ENCODE measurements at places on chromosomes 11 and 22.

DNA sequence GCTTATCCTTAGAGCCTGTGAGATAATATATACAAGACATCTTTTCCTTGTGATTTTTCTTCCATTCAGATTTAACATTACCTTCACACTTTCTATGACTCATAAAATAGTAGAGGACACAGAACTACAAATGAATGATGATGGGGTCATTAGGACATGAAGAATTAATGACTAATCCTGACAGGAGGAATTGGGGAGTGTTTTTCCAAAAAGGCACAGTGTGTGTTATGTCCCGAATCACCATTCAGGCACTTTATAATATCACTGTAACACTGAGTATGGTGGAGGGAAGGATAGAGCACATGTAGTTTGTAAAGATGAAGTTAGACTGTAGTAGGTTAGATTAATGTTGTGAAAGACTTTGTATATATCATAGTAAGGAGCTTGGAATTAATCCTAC lies 391.3 kb downstream of the JRKL start:
- no peak for DNase-seq

GRCh38 chr11:44008088-44008501 lies 39.7 kb upstream of the ACCSL start:
- DNase-seq = no peak

- no peak for DNase-seq
Measured at GRCh38 chr11:5210376-5210885, 9.9 kb upstream of the OR51V1 start.

GRCh38 chr11:65655570-65656332 lies 7.0 kb downstream of the RELA start:
- DNase-seq = no peak

DNA sequence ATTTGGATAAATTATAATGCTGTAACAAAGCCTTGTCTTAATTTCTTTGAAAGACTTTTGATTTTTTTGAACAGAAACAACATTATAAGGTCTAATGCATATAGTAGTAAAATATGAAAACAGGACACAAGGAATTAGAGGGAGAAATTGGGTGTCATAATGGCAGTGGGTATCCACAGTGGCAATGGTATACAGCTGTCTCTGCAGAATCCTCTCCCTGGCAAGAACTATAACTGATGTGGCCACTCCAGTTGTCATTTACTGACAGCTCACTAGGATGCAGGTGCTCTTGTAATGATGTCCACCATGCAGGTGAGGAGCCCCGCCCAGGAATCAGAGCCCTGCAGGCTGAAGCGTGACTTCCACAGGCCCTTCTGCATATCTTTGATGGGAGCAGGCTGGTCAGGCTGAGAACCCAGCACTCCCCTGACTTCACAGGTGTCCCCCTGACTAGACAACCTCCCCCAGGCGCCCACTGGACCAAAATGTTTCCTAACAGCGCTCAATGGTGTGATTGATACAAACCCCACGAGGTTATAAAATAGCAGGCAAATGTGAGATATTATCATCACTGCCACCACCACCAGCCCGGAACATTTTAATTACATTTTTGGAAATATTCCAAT lies 32.8 kb upstream of the SERPIND1 start:
- no peak for DNase-seq

- DNase-seq = no peak
Measured at GRCh38 chr11:119424276-119424675, 1.3 kb upstream of the THY1 start.
